Activated CD4-positive, alpha-beta T cell treated with anti-CD3 and anti-CD28 coated beads for 24 hours (primary cell): ENCODE measurements at places on chromosomes 5 and 9.

GRCh38 chr5:56269216-56269927 lies 36.2 kb upstream of the ANKRD55 start:
- no peak for DNase-seq

GRCh38 chr5:173192561-173192960 lies 42.4 kb downstream of the NKX2-5 start:
- DNase-seq = no peak

- no peak for DNase-seq
Observed at GRCh38 chr5:119343052-119343451, 12.8 kb upstream of the TNFAIP8 start.

DNA sequence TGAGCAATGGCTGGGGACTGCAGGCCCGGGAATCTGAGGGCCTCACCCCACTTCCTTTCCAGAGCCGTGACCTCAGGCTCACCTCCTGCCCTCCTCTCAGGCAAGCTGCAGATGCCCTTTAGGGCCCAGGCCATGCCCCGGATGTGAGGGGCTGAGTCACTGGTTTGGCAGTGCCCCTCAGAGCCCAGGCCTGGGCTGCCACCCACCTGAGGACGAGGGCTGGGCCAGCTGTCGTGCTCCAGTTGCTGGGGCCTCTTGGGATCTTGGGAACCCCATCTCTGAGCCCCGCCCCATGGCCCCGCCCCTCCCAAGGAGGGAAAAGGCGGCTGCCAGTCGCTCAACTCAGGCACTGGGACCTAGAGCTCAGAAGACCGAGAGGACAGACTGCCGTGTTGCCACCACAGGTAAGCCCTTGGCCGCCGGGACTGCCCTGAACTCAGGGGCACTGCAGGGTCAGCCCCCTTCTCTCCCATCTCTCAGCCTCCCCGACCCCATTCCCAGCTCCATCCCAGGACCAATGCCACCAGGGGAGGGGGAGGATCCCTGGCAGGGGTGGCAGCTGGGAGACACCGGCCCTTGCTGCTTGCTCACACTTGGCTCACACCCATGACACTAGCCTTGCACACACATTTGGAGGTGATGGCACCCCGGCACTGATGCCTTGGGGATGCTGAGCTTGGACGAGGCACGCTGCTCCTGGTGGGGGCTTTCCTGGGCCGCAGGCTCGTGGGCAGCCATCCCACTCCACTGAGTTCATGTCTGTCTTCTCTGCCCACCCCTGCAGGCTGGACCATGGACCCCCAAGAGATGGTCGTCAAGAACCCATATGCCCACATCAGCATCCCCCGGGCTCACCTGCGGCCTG lies at the start of gene CYSRT1:
TSS of gene CYSRT1 (plus strand) at position 345 of the 865 bp plus-strand sequence. CDS start at position 793, 448 bp downstream.
- DNase-seq = no peak

GRCh38 chr9:79264511-79265355 lies 307.0 kb upstream of the TLE4 start:
- no peak for DNase-seq

DNA sequence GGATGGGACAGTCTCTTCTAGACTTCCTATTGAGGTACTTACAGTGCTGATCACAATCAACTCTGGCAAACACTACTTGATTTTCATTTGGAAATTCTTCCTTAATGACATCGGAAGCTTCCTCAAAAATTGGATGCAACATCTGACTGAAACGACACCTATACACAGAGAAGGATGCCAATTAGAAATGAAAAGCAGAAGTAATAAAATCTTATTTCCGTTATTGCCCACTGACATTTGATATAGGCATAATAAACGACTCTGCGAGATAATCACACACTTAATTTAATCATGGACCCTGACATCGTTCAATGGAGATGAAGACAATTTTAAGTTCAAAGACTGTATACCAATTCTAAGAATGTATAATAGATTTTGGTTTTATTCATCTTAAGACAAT lies 46.4 kb downstream of the ERP44 start:
- DNase-seq = no peak

GRCh38 chr9:88645172-88645878 lies 110.3 kb downstream of the NXNL2 start:
- no peak for DNase-seq

DNA sequence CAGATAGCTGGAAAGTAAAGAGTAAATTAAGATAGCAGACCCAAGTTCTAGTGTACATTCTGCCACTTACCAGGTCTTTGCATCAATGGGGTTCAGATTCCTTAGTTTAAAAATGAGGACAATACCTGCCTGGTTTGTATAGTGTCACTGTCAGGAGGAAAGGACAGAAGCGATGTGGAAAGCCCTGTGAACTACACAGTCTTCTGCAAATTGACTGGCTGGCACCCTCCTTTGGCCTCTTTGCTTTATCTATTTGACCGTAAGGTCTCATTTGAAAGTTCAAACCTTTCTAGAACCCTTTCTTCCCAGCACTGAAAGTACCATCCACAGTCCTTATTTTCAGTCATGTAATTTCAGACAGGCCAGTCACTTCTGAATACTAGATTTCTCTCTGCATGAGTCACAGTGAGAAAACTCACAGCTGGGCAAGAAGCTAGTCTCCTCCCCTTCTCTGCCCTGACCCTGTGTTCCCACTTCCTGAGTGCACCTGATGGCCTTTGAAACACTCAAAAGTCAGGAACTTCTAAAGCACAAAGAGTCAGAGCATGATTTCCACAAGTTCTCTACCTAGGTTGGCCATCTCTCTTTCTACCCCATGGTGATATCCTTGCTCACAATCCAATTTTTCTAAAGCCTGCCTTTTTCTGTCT lies 91.3 kb upstream of the RASEF start:
- no peak for DNase-seq

DNA sequence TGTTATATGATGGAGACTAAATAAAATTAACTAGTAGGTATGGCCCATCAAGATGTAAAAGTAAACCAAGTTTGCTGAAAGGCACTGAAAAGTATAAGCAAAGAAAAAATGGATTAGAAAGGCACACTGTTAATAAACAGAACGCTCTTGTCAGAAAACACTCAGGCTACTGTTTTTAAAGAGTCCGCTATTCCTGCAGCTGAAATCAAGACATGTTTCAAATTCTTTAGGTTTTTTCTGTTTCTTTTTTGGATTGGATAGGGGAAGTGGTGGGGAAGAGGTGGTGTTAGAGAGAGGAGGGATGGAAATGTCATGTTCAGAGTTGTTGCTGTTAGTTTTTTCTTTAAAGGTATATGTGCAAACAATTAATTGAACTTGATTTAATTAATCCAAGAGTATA lies 17.5 kb downstream of the OSTF1 start:
- DNase-seq = no peak

DNA sequence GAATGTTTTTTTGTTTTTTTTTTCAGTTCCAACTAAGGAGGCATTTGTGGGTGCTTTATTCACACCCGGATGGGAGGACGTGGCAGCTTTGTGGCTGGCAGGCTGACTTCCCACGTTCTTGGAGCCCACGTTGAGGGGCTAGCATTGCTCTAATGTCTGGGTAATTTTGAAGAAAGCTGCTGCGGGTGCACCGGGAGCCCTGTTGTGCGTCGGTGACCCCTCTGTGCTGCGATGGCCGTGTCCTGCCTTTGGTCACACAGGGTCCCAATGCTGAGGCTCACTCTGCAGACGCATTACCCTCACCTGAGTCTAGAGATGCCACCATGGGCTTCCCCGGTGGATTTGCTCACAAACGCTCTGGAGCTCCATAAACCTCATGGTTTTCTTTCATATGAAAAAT lies 34.2 kb downstream of the NDUFS6 start:
- DNase-seq = no peak

GRCh38 chr5:174759091-174759490 lies 34.7 kb downstream of the MSX2 start:
- no peak for DNase-seq

DNA sequence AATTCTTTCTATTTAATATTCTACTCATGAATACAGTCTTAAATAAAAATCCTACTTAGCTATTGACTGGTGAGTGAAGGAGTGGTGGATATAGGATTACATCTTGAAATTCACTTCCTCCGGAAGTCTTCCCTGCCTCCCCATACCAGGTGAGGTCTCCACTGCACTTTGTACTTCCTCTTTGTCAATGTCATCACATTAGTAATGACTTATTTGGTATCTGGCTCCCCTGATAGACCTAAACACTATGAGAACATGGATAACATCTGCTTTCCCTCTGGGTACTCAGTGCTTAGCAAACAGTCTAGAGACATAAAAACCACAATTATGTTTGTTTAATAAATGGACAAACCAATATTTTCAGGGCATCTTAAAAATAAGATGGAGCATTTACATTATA lies 532.1 kb downstream of the PDE4D start:
- DNase-seq = no peak

DNA sequence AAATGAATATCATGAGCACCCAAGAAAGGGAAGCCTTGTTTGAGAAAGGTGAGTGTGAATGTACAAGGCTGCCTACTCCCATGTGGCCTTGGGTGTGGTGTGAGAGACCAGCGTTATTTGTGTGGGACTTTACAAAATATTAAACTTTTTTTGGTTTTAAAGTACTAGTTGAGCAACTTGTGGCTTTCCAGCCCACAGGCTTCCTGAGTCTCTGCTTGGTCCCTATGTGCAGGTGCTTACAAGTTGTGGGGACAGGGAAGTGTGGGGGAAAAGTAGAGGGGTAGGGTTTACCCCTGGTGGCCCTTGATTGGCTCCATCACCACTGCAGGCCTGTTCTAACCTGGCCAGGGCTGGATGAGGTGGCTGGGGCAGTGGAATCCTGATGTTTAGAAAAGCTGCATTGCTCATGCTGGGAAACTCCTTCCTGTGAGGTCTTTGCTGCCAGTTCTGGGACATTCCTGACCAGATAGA lies 19.7 kb downstream of the PTTG1 start:
- no peak for DNase-seq

DNA sequence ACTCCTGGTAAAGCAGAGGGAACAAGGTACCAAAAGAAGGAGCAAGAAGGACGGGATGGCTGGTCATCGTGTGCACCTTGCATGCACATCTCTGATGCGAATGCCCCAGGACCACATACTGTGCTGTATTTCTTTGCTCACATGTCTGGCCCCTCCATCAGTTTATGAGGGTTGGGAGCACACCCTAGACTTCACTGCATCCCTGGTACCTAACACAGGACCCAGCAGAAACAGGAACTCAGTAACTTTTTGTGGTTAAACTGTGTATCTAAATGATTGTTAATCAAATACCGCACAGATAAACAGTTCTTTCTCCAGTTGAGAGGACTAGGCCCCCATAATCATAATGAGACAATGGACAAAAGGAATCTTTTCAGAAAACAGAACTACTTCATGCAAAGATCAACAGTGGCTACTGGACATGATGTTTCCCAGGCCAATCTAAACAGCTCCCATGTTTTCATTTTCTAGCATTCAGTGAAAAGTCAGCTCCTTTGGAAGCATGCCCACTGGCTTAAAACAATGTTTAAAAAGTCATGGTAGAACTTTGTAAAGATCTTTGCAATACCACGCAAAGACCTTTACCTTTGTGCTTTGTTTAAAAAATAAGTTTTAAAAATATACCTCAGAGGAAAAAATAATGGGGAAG lies 55.5 kb upstream of the IFNK start:
- DNase-seq = no peak
